ENCODE measurements at places on chromosomes 13 and 19.
A peak's percentile ranks its signal among the peaks of the same experiment; 100 is the strongest.

GRCh38 chr13:104011505-104012241, 945.5 kb upstream of the SLC10A2 start:
- no peak for DNase-seq

- no peak for DNase-seq
Measured at GRCh38 chr13:83024232-83024631, 858.0 kb downstream of the SLITRK1 start.

- no peak for DNase-seq
Measured at GRCh38 chr19:19338082-19338481, 17.5 kb downstream of the MAU2 start.

- DNase-seq: peak; percentile 64
Measured at GRCh38 chr19:35247526-35248309, 1.1 kb upstream of the LSR start.

DNA sequence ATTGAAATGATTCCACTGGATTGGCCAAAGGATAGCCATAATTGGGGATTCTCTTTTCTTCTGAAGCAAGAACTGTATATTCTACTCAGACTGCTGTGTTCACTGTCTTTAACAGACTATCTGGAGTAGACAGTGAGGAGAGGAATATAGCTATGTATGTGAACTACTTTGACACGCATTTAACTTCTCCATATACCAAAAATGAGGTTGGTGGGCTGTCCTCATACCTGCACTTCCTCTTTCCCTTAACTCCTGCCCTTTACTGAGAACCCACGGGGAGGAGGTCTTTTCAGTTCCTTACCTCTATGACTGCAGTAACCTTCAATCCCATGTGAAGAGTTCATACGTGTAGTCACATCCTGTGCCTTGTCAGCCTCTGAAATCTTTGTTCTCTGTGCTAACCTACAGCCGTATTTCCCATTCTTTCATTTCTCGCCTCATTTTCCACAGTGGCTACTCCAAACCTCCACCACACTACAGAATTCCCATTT, 305.8 kb downstream of the MTUS2 start:
- no peak for DNase-seq

- peak; percentile 45 for DNase-seq
Measured at GRCh38 chr19:49210108-49210900, 52.7 kb downstream of the TRPM4 start.

- peak; percentile 95 for DNase-seq
Measured at GRCh38 chr19:10315335-10316214, at the start of gene FDX2. Gene FDX2 (minus strand): TSS chr19:10316015. CDS start chr19:10315996, 19 bp downstream.

- DNase-seq: no peak
Measured at GRCh38 chr19:12937093-12937926, 1.1 kb upstream of the CALR start.

GRCh38 chr13:103788061-103788652, 721.9 kb upstream of the SLC10A2 start:
- DNase-seq: no peak

Data from stimulated activated CD4-positive, alpha-beta T cell treated with anti-CD3 and anti-CD28 coated beads, Interleukin-4, amount 100 ng/mL, for 1 hour (primary cell).